ENCODE measurements at places on chromosomes 7 and 10.

- no peak for DNase-seq
Observed at GRCh38 chr10:120982507-120982906, 131.3 kb downstream of the WDR11 start.

DNA sequence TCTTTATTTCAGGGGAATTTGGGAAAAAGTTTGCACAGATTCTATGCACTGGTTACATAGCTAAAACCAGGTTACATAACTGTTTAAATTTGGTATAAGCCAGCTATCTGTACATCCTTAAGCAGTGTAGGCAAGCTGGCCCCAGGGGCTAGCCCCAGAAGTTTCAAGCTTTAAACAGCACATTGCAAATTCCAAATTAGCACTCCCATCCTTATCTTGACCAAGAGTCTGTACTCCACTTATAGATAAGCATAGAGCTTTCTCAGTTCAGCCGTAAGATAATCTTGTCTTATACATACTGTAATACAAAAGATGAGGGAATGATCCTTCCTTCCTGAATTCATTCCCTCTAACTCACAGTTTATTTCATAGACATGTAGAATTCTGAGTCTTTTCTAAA lies 109.3 kb downstream of the SPAG6 start:
- no peak for DNase-seq

GRCh38 chr7:87218796-87219544 lies 562 bp downstream of the TMEM243 start:
- DNase-seq = no peak

DNA sequence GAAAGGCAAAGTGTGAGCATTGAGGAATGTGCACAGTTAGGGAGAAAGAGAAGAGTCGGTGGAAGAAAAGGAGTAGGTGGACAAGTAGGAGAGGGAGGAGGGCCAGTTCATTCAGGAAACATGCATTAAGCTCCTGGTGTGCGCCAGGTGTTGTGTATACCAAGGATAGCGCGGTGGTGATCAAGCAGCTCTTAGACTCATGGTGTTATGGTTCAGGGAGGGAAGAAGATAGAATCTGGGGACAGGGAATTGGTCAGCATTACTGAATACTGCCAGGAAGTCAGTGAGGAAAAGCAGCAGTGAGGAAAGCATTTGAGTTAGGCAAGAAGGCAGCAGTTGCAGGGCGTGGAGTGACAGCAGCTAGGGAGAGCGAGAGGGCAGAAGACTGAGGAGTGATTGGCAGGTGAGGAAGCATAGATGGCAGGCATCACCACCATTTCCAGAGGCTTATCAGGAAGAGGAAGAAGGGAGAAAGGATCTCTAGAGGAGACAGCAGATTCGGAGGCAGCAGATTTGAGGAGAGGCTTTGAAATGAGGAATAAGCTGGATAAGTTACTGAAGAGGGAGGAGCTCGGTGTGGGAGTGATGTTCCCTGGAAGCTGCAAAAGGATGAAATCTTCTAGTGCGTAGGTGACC lies 265.6 kb downstream of the GFRA1 start:
- DNase-seq = no peak

DNA sequence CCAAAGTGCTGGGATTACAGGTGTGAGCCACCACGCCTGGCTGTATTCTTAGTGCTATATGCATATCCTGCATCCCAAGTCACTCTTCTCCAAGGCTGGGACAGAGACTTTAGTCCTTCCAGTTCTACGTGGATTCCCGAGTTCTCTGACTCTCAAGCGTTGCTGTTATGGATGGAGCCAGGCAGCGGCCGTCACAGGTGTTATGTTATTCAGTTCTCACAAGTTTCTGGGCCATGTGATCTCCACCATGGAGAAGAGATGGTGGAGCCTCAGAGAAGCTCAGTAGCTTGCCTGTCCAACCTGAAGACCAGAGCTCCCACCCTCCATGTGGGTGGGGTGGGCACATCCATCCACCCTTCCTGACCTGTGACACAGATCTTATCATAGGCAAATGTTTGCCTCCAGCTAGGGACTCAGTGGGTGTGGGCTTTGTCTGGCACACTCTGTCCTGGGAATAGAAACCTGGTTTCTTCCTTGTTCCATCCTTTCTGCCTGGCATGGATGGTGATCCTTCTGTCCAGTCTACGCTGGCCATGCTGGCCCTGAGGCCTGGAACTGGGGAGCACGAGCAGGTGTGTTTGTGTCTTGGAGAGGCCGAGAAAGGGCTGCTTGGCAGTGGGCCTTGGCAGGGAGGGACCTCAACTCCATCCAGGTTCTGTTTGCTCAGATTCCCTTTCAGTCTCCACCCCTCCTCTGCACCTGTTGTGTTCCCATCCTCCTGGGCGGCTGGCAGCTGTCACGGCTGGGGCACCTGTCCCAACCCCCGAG lies 55.3 kb downstream of the NEURL1 start:
- no peak for DNase-seq

DNA sequence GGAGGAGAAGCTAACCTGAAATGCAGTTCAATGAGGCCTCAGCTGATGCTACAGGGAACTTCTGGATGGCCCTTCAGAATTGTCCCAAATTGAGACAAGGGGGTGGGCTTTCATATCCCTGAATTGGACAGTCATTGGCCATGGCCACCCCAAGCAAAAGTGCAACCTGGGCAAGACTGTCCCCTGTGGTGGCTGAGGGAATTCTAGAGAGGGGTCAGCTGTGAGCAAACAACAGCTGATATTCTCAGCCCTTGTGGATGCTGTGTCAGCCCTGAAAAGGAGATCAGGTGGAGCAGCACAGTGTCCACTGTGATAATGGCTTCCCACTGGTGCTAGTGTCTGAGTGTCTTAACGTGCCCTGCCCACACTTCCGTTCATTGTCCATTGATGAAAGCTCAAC lies 76.6 kb downstream of the SLC16A9 start:
- no peak for DNase-seq

DNA sequence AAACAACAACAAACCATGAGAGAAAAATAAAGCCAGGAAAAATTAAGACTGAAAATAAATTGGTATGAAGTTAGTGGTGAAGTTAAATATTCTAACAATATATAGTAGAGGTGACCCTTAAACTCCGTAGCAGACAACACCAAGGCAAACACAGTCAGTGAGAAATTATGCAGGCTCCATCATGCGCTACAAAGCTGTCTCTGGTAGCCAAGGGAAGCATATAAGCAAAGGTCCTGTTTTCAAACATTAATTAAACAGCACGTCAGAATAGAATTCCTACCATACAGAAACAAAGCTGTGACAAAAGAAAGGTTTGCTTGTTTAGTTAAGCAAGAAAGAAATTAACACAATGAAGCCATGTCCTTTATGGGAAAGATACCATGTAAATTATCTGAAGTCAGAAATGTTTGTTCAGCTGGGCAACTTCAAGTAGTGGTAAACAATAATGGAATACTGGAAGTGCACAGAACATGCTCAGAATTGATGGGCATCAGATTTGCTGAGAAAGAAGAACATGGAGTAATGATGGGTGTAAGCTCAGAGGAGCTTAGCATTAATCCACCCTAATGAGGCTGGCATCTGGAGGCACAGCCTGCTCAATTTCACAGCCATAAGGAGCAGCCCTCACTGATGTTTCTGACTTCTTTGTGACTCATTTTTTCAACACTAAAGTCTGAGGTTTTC lies 75.7 kb downstream of the IGF2BP3 start:
- DNase-seq = no peak

- DNase-seq = no peak
Observed at GRCh38 chr7:142108728-142109505, 2.6 kb upstream of the MGAM2 start.

DNA sequence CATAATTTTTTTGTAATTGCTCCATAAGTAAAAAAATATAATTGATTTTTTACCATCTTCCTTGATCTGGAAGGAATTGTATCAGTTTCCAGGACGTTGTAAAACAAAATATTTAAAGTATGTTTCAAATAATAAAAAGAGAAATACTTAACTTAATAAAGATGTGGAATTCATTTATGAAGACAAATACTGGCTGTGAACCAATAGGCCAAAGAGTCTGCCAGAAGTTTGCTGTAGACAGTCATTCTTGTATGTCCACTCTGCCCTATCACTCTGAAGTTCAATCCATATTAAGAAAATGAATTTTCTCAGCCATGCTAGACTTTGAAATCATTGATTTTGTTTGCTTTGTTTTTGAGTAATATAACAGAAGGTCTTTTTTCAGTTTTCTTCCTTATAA lies 256.4 kb downstream of the TRIL start:
- no peak for DNase-seq

DNA sequence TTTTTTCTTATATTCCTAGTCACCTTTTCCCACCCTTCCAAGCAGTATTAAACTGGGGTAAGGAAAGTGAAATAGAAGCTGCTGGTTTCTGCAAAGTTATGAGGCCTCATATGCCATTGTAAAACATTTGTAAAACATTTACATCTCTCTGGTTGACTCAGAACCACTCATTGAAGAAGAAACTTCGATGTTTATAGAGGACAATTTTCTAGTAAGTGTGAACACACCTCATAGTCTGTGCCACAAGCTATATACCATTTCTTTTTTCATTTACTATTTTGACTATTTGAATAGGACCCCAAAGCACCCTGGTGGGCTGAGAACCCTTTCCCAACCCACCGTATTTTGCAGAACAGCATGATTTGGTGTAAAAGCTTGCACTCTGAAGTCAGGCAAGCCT lies 12.9 kb upstream of the ITGB1 start:
- DNase-seq = no peak

DNA sequence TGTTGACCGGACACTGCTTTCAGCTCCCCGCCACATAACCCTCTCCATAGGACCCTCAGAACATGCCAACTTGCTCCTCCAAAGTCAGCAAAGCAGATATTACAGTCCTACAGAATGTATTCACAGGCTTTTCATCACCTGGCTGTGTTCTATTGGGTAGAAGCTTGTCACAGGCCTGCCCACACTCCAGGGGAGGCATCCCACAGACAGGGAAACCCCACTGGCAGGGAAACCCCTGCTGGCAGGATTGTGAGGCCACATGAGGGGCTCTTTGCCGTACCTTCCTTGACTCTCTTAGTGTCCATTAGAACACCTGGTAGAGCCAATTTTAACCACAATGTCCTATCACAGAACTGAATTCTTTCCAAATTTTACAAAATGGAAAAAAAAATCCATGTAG lies 344.2 kb upstream of the MGMT start:
- no peak for DNase-seq

DNA sequence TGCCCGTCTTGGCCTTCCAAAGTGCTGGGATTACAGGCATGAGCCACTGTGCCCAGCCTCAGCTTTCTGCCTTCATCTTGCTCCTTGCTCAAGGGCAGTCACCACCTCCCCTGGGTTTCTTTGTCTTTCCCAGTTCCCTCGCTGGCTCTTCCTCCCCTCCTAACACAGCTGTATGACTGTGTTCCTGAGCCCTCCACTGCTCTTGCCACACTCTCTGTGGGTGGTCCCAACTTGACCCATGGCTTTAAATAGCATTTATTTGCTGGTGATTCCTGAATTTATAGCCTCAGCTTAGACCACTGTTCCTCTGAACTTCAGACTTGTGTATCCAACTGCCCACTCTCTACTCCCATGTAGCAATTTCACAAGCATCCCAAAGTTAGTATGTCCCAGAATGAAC lies 181.3 kb downstream of the BAMBI start:
- no peak for DNase-seq

- no peak for DNase-seq
Observed at GRCh38 chr7:158861004-158861787, 4.8 kb downstream of the DYNC2I1 start.

GRCh38 chr7:67413670-67414069 lies 417.0 kb downstream of the TYW1 start:
- DNase-seq = no peak

DNA sequence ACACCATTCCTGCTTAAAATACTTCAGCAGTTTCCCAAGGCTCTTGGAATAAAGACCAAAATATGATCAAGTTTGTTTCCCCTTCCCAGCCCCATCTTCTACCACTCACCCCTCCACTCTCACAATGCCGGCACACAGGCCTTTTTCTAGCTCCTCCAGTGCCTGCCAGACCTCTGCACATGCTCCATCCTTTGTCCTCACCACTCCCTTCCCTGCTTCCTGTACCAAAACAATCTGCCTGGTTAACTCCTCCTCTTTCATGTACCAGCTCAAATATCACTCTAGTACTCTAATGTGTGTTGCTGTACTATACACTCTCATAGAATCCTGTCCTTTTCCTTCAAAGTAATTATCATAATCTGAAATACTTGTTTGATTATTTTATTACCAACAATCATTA lies 19.4 kb downstream of the SCRN1 start:
- no peak for DNase-seq

- no peak for DNase-seq
Observed at GRCh38 chr7:56026538-56026937, 24.7 kb downstream of the PSPH start.

DNA sequence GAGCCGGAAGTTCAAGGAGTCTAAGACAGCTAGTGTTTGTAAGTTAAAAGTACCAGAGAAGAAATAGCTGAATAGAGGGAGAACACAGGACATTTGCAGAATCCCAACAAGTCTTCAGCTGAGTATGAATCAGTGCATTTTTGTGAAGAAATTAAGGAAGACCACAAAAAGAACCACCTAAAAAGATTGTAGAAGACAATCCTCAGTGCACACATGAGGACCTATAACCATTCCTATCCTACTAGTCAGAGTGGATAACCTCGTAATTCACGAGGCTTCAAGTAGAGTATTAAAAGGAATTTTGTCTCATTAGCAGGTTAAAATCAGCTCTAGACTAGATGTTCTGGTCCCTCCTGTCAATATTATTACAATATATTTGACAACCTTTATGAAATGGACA lies 295.4 kb upstream of the KAT6B start:
- no peak for DNase-seq

DNA sequence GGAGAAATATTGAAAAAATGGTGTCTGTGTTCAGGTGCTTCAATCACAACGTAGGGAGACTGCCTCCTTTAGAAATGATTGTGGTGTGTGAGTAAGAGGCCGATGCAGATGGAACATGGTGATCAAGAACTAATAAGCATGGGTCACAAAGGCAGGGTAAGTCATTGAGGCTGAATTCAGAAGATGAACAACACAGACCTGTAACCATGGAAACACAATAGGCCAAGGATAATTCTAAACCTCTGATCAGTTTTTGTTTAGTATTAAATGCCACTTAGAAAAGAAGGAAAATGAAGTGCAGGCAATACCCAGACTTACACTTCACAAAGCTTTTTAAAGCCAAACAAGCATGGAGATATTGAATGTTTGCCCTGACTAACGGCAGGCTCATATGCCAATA lies 32.8 kb upstream of the TAS2R16 start:
- DNase-seq = no peak

- DNase-seq = no peak
Observed at GRCh38 chr7:141263508-141263907, 189.6 kb downstream of the TMEM178B start.

DNA sequence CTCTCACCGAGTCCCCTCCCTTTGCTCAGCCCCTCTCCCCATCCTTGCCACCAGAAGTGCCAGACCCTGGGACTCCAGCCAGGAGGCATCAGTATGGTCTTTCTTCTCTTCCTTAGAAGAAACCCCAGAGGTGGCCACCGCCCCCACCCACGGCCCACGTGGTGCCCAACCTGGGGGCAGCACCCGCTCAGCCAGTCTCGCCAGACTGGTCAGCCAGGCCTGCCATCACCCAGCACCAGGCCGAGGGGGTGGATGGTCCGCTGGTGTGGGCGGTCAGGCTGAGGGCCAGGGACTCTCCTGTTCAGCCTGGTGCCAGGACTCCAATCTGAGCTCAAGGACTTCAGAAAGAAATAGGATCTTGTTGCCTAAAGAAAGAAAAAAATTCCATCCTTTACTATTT lies 5.8 kb upstream of the CLDN4 start:
- no peak for DNase-seq
